GM23248 (cell line): ENCODE measurements at places on chromosomes 13 and 19.

- H3K27ac ChIP-seq: peak overlapping the region; percentile 76
- H3K36me3 ChIP-seq: no peaks in the 10 kb centered on the region
- H3K27me3 ChIP-seq: no peaks in the 10 kb centered on the region
- no peak for DNase-seq
- peak overlapping the region; percentile 10; the same call in 1 of the 2 replicates for H3K4me3 ChIP-seq
These were observed 68.8 kb downstream of the LMO7 start for GRCh38 chr13:75704927-75705288.

DNA sequence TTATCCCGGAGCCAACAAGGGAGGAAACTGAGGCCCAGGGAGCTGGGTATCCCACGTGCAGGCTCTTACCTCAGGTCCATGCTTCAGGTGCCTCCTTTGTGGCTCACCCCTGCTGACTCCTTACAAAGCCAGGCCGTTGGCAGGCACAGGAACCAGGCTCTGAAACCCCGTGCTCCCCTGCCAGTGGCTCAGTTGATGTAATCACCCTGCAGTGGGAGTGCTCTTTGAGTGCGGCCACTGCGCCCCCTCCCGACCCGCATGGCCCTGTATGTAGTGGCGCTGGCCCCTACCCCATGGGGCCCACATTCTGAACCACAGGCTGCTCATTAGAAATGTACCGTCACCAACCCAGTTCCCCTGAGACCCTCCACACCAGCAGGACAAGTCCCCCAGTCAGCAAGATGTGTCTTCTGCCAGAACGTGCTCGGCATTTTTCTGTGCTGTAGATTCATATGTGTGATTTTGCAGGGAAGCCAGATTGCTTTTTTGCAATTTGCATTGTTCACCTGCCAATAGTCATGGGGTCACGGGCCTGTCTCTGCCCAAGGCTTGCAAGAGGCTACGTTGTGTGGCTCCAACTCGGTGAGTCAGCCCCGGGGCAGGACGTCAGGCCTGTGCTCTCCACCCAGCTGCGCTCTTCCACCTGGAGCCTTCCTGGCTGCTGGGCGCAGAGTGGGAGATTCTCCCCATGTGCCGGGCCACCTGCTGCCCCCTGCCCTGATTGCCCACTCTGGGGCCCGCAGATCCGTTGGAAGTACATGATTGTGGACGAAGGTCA, 60.3 kb downstream of the SMARCA4 start:
- no peaks in the 10 kb centered on the region for H3K4me1 ChIP-seq
- H3K36me3 ChIP-seq: peaks cover 5% of the 10 kb centered on the region; the same call in 1 of the 2 replicates
- no peak overlapping the region for H3K4me3 ChIP-seq
- H3K27me3 ChIP-seq: no peaks in the 10 kb centered on the region
- DNase-seq: no peak
- no peak overlapping the region for H3K27ac ChIP-seq

DNA sequence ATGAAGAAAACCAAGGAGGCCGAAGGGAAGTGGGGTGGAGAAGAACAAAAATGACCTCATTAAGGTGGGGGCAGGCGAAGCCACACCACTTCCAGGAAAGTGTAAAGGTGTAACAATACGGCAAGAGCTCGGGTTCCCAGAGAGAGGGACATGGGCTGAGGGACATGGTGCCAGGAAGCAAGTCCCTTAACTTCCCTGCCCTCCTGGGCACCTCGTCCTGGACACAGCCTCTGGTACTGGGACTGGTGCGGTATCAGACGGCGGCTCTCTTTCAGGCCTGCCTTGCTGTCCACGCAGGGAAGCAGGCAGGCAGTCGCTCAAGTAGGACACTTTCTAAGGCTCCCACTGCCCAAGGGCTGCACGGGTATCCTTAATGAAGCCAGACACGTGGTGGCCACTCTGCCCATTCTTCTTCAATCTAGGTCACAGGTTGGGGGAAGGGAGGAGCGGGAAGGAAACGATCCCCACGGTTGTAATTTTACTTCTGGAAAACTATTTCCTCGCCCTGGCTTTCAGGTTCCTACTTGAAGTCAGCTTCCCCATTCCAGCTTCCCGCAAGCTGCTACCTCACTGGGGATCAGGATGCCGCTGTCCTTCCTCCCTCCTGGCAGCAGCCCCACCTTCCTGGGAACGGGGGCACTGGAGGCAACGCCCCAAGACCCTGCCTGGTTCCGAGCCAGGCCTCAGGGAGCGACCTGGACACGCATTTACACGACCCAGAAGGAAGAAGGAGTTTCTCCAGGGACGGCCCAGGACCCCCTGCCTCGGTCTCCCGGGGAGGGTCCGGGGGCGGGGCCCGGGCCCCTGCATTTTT, 1.2 kb downstream of the AP3D1 start:
- peaks cover 24% of the 10 kb centered on the region for H3K4me1 ChIP-seq
- DNase-seq: peak; percentile 63
- peak overlapping the region; percentile 98 for H3K4me3 ChIP-seq
- no peaks in the 10 kb centered on the region for H3K36me3 ChIP-seq
- H3K27ac ChIP-seq: peak overlapping the region; percentile 72
- H3K27me3 ChIP-seq: no peaks in the 10 kb centered on the region

- H3K27me3 ChIP-seq: no peaks in the 10 kb centered on the region
- 0 out of 2 replicates have a peak, but pooled peaks cover 7% of the 10 kb centered on the region for H3K36me3 ChIP-seq
- peaks cover 33% of the 10 kb centered on the region for H3K4me1 ChIP-seq
- DNase-seq: peak; percentile 30
These were observed 4.1 kb downstream of the IRS2 start for GRCh38 chr13:109782066-109782822.

GRCh38 chr13:76035711-76036110, 399.6 kb downstream of the LMO7 start:
- DNase-seq: no peak
- H3K4me1 ChIP-seq: no peaks in the 10 kb centered on the region
- no peak overlapping the region for H3K27ac ChIP-seq
- 0 out of 2 replicates have a peak, but pooled peaks cover under 1% of the 10 kb centered on the region for H3K27me3 ChIP-seq
- no peak overlapping the region for H3K4me3 ChIP-seq
